ENCODE measurements at places on chromosomes 13 and 19.

GRCh38 chr19:49309087-49309486 lies 15.9 kb downstream of the SLC6A16 start:
- DNase-seq = no peak

DNA sequence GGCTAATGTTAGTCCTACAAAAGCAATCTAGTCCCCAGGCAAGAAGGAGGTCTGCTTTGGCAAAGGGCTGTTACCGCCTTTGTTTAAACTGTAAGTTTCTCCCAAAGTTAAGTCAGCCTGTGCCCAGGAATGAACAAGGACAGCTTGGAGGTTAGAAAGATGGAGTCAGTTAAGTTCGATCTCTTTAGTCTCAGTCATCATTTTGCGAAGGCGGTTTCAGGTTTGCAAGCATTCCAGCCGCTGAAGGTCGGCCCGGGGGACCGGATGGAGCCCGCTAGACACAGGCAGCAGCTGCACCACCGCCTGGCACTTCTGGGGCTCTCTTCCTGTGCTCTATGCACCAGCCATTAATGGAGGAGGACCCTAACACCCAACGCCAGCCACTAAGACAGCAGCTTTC lies 91.3 kb downstream of the STK24 start:
- no peak for DNase-seq

GRCh38 chr13:89212186-89212585 lies 1541.0 kb downstream of the SLITRK5 start:
- peak; percentile 8 for DNase-seq

- no peak for DNase-seq
Observed at GRCh38 chr13:40433577-40433976, 232.9 kb downstream of the FOXO1 start.

DNA sequence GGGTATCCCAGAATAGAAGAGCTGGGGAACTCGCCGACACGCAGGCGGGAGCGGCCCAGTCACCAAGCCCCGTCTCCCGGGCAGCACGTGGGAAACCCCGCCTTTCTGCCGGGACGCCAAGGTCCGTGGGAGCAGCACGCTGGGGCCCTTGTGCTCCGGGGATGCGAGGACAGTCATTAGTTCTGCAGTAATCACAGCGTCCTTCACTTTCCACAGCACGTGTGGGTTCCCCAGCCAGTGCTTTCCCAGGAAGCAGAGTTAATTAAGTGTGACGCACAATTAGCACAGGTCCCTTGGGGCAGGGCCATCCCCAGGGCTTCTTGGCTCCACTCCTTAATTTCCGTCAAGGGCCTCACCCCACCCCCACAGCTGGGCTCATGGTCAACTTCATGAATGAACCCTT lies 64.3 kb upstream of the C13orf46 start:
- DNase-seq = no peak

GRCh38 chr13:91046715-91047327 lies 300.7 kb upstream of the MIR17HG start:
- no peak for DNase-seq

- no peak for DNase-seq
Observed at GRCh38 chr19:39133431-39134270, 8.1 kb downstream of the PAK4 start.

DNA sequence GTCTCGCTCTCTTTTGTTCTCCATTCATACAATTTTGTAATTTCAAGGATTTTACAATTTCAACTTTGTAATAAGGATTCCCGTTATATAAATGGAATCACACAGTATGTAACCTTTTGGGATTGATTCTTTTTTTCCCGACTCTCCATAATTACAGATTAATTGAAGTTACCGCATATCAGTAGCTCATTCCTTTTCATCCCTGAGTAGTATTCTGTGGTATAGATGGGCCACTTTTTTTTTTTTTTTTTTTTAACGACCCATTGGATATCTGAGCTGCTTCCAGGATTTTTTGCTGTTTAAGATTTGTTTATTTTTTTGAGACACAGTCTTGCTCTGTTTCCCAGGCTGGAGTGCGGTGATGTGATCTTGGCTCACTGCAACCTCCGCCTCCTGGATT lies 27.8 kb downstream of the UHRF1 start:
- no peak for DNase-seq

- DNase-seq = no peak
Observed at GRCh38 chr13:39888865-39889810, 233.7 kb downstream of the COG6 start.

- no peak for DNase-seq
Observed at GRCh38 chr13:96904232-96904631, 90.0 kb downstream of the OXGR1 start.

- DNase-seq = no peak
Observed at GRCh38 chr13:56039992-56040391, 1100.7 kb upstream of the PRR20A start.

- no peak for DNase-seq
Observed at GRCh38 chr19:58569943-58570670, 3.0 kb downstream of the MZF1 start.

- peak; percentile 32 for DNase-seq
Observed at GRCh38 chr19:45477713-45478453, 10.1 kb downstream of the FOSB start.

DNA sequence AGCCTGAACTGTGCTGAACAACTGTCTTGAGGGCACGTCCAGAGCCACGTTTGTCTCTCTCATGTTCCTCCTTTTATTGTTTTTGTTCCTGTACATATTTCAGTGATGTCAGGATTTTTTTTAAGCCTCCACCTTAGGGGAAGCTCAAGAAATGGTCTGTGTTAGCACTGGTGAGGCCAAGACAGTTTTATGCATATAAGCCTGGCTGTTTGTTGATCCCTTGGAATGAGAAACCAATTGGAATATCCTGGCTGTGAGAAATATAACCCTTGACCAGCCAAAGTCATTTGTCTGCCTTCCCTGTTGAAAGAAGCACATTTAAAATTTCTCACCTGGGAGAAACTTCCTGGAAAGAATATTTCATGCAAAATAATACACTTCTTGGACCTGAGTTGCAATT lies 115.8 kb downstream of the DNAJC15 start:
- no peak for DNase-seq

DNA sequence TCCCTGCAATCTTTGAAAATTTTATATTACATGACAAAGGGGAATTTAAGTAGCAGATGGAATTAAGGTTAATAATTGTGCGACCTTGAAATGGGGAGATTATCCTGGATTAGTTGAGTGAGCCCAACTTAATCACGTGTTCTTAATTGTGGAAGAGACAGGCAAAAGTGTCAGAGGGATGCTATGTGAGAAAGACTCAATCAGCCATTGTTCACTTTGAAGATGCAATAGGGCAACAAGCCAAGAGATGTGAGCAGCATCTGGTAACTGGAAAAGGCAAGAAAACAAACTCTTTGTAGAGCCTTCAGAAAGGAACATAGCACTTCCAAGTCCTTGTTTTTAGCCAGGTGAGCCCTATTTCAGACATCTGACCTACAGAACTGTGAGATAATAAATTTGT lies 247.7 kb downstream of the SLITRK1 start:
- DNase-seq = no peak

DNA sequence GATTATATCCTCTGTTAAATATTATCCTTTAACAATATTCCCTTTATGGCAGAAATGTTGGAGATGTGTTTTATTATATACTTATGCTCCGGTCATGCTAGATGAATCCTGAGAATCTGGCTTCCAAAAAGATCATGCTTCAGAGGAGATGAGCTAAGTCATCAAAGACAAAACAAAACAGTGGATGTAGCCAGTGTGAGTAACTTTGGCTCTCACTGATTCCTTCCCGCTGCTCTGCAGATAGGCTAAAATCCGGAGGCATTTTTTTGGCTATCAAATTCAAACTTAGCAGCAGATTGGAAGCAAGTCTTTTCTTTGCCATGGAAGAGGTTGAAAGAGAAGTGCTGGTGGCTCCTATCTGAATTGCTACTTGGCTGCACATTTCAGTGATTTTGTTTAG lies 295.9 kb downstream of the GPC6 start:
- DNase-seq = no peak

GRCh38 chr13:47865883-47866282 lies 135.2 kb downstream of the SUCLA2 start:
- DNase-seq = no peak

- DNase-seq = no peak
Observed at GRCh38 chr13:112445411-112446271, 69.5 kb downstream of the SPACA7 start.

DNA sequence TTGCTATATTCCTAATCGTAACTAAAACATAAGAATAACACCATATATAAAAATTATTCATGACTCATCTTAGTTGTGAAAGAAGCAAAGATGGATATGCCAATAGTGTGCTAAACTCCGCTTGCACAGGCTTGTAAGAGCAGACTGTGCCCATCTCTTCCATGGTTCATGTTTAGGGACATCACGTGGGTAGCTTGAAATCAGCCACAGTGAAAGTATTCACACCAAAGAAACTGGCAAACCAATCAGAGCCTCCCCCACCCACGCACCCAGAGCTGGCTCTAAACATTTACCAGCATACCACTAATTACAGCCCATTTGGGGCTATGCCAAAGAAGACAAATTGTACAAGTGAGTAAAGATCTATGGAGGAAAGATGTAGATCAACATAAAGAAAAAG lies 147.5 kb downstream of the DIAPH3 start:
- DNase-seq = no peak

GRCh38 chr19:31141301-31141700 lies 207.9 kb downstream of the TSHZ3 start:
- DNase-seq = no peak

GRCh38 chr13:48146122-48146521 lies 51.2 kb upstream of the MED4 start:
- no peak for DNase-seq

DNA sequence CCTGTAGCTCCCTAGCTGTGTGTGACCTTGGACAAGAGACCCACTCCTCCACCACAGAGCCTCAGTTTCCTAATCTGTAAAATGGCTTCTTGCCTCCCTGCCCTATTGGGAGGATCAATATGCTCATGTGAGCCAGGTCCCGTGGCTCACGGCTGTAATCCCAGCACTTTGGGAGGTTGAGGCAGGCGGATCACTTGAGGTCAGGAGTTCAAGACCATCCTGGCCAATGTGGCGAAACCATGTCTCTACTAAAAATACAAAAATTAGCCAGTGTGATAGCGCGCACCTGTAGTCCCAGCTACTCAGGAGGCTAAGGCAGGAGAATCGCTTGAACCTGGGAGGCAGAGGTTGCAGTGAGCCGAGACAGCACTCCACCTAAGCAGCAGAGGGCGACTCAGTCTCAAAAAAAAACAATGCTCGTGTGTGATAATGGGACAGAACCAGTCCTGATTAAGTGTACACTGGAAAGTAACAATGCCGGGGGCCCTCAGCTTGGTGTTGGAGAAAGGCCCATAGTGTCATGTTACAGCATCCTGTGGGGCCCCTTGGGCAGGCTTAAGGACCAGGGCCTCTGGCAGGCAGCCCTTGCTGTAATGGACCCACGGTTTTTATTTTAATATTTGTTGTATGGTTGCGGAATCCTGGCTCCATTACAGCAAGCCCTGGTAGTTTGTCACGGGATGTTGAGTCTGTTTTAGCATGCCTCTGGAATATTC lies 6.8 kb downstream of the RPS11 start:
- DNase-seq = peak; percentile 55

- no peak for DNase-seq
Observed at GRCh38 chr13:37531049-37531448, 67.5 kb downstream of the POSTN start.

DNA sequence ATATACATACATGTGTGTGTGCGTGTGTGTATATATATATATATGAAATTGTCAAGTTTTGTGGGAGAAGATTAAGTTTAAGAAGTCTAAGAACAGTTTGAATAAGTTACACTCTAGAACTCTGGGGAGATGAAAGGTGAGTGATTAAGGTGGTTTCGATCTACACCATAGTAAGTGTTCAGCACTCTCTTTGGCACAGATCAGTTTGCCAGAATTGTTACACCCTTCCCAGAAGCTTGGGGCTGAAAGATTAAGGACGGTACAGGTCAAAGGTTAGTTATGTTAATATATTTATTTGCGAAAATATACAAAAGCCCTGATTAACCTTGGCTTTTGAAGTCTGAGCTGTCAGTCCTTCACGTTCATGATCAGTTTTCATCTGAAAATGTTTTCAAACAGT lies 309.1 kb downstream of the KLF5 start:
- no peak for DNase-seq

- no peak for DNase-seq
Observed at GRCh38 chr19:5129691-5130090, 160.8 kb downstream of the KDM4B start.

DNA sequence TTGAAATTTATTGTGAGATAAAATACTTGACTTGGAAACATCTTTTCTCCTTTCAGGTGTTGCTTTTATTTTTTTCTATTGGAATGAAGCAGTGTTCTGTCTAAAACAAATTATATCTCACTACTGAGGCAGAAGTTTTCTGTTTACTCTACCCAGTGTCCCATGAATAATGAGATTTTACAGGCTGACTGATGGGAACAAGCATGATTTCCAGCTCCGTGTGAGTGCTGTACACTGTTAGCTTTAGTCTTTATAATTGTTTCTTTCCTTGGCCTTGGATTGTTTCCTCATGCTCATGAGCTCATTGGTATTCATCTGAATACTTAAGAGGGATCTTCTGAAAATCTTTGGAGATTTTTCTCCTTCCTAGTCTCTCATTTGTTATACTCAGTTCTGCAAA lies 2049.5 kb upstream of the PRR20A start:
- DNase-seq = no peak

GRCh38 chr13:99464441-99464949 lies 36.8 kb upstream of the TM9SF2 start:
- DNase-seq = no peak

DNA sequence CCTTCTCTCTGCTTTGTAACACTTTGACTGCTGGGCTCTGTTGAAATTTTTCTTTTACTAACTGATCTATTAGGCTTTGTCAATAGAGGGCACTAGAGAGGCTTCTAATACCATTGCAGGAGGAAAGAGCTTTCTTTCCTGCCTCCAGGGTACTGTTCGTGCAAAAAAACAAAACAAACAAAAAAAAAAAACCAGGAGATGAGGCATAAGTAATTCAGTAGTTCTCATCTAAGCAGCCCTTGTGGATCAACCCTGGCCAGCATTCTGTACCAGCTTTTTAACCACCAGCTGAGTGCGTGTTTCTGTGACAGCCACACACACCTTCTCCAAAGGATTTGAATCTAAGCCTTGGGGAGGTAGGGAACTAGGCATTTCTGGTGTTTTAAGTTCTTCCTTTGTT lies 1707.6 kb upstream of the SLC10A2 start:
- peak; percentile 51 for DNase-seq

- DNase-seq = peak; percentile 99
Observed at GRCh38 chr13:84126671-84127171, 244.4 kb upstream of the SLITRK1 start.

DNA sequence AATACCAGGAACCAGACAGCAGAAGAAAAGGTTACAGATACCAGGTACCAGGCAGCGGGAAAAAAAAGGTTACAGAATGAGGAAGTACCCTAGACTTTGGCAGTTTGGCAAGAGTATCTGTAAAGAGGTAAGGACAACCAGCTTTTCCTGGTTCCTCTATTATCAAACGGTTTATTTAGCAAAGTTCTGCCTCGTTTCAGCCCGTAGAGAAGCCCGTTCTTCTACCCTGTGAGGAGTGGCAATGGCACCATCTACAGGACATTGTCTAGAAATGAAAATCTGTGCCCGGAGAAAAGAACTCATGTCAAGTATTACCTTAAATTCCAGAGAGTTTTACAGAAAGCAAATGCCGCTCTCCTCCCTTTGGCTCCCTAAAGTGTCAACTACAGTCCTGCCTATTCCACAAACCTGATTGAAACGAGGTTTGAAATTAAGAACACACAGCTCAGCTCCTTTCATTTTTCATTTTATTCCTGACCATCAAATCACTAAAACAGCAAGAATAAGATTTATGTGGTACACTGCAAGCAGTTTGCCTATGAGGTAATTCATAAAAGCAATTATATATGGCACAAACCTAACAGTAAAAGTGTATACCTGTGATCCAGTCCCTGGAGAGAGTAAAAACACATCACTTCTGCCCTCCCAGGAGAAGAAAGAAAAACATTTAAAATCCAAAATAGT lies 226.3 kb downstream of the SLC7A1 start:
- peak; percentile 38 for DNase-seq

All from NCI-H345 (cell line).